ENCODE measurements at places on chromosomes 4 and X. TPM values are rescaled to one million over a fixed set of nuclear protein-coding genes. Genes with fewer than 3 reads are reported as not detected.

The SCARB2 gene
- 70.0 TPM for total RNA-seq

The SSX1 gene
- total RNA-seq, result not detected

The COL25A1 gene
- 0.04 TPM for total RNA-seq

The TLR1 gene
- total RNA-seq, result 2.7 TPM

The MAGEE2 gene
- not detected for total RNA-seq

The ABCD1 gene
- total RNA-seq, result 2.5 TPM

The HSFX1 gene
- total RNA-seq, result 0.32 TPM

The NXF3 gene
- not detected for total RNA-seq

The ADGRG2 gene
- 0.16 TPM for total RNA-seq

The CSAG1 gene
- not detected for total RNA-seq

The ARAP2 gene
- total RNA-seq, result 28.5 TPM

The TECRL gene
- not detected for total RNA-seq

The TSPAN5 gene
- total RNA-seq, result 12.9 TPM

The ARMCX1 gene
- 3.0 TPM for total RNA-seq

The TRAM1L1 gene
- 0.36 TPM for total RNA-seq

The GUCY1B1 gene
- 0.96 TPM for total RNA-seq

The ITGB1BP2 gene
- 0.56 TPM for total RNA-seq

The SPOCK3 gene
- not detected for total RNA-seq

The CCNQ gene
- total RNA-seq, result 18.2 TPM

The SLC2A9 gene
- 21.5 TPM for total RNA-seq

The UGT8 gene
- 1.1 TPM for total RNA-seq

The RAP1GDS1 gene
- total RNA-seq, result 36.5 TPM

The TMLHE gene
- total RNA-seq, result 11.5 TPM

The DDX53 gene
- not detected for total RNA-seq

The TBX22 gene
- total RNA-seq, result not detected

The GAGE1 gene
- total RNA-seq, result not detected

The FATE1 gene
- total RNA-seq, result not detected

The ZNF630 gene
- 1.4 TPM for total RNA-seq

The FRAS1 gene
- total RNA-seq, result 2.6 TPM

The STBD1 gene
- 2.9 TPM for total RNA-seq

The DRP2 gene
- 0.04 TPM for total RNA-seq

The DMP1 gene
- total RNA-seq, result not detected

The CCDC160 gene
- 0.20 TPM for total RNA-seq

The DGKQ gene
- 12.0 TPM for total RNA-seq

The GAB3 gene
- total RNA-seq, result 0.52 TPM

The CLNK gene
- 0.08 TPM for total RNA-seq

The MMRN1 gene
- 6.8 TPM for total RNA-seq

The ABCB7 gene
- 15.2 TPM for total RNA-seq

The C4orf36 gene
- total RNA-seq, result 2.4 TPM

The NPY2R gene
- total RNA-seq, result not detected

The CXCL8 gene
- 3.2 TPM for total RNA-seq

The MSANTD1 gene
- total RNA-seq, result 0.28 TPM
